Dermis microvascular lymphatic vessel endothelial cell (primary cell): ENCODE measurements at places on chromosomes 16 and 17. TPM values are rescaled to one million over a fixed set of nuclear protein-coding genes. Genes with fewer than 3 reads are reported as not detected.

Gene LITAFD
- total RNA-seq: not detected in 2 replicates

Gene ERAL1
- 27.6 and 36.8 TPM in 2 replicates for total RNA-seq

- DNase-seq: peak; percentile 70
These were observed 6.1 kb upstream of the PRSS8 start for GRCh38 chr16:31141489-31142108.

GRCh38 chr16:47995354-47995753, 160.4 kb downstream of the ABCC12 start:
- peak; percentile 1 for DNase-seq

DNA sequence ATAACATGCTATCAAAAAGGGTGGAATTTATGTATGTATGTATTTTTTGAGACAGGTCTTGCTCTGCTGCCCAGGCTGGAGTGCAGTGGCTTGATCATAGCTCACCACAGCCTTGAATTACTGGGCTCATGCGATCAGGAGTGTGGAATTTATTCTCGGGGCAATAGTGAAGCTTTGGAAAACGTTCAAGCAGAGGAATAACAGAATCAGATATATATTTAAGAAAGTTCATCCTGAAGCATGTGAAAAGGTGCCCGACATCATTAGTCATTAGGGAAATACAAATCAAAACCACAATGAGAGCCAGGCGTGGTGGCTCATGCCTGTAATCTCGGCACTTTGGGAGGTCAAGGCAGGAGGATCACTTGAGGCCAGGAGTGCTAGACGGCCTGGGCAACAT, 7.7 kb upstream of the ITGAE start:
- no peak for DNase-seq

DNA sequence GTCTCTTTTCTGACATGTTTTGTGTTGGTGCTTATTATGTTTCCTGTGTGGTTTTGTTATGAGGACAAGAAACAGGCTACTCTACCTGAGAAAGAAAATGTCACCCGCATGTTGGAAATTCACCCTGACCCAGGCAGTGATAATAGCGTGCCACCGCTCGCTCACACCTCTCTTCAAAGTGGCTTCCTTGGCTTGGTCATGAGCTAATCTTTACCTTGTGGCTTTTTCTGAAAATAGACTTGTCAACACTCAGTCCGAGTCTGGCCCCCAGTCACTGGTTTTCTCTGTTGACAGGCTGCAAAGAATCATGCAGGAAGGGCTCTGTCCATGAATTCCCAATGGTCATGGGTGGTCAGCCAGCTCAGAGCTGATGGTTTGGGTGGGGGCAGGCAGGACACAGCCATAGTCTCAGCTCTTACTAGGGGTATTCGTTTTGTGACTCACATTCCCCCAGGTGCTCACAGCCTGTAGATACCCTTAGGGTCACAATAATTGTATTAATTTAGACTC, 121.3 kb upstream of the CACNG5 start:
- DNase-seq: no peak
